ENCODE measurements at places on chromosomes 5 and 9.

GRCh38 chr9:69176471-69177171 lies 2.5 kb downstream of the TJP2 start:
- DNase-seq: no peak

GRCh38 chr5:17203329-17204132 lies 13.9 kb upstream of the BASP1 start:
- DNase-seq: peak; percentile 8

GRCh38 chr9:124654431-124654830 lies 116.7 kb downstream of the NR6A1 start:
- no peak for DNase-seq

GRCh38 chr9:97697837-97698236 lies 697 bp upstream of the XPA start:
- DNase-seq: no peak

GRCh38 chr5:124172389-124173003 lies 573.9 kb downstream of the ZNF608 start:
- no peak for DNase-seq

- DNase-seq: no peak
These were observed 2.2 kb downstream of the PAX5 start for GRCh38 chr9:37031902-37032301.

DNA sequence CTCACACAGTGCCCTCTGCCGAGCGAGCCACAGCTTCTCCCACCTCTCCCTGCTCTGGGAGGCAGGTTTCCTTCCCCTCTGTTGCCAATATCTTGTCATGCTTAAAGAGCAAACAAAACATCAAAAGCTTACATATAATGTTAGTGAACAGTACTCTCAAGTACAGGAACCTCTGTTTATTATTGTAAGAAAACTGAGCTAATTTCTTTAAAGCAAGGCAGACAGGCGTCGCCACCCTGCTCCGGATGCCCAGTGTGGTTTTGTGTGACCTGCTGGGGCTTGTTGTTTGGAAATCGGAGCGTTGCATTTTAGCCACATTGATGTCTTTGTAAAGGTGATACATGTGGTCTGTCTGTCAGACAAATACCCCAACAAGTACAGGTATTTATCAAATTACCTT lies 401.4 kb upstream of the IRX1 start:
- DNase-seq: no peak

- no peak for DNase-seq
These were observed 229.7 kb upstream of the IRX4 start for GRCh38 chr5:2112173-2113025.

DNA sequence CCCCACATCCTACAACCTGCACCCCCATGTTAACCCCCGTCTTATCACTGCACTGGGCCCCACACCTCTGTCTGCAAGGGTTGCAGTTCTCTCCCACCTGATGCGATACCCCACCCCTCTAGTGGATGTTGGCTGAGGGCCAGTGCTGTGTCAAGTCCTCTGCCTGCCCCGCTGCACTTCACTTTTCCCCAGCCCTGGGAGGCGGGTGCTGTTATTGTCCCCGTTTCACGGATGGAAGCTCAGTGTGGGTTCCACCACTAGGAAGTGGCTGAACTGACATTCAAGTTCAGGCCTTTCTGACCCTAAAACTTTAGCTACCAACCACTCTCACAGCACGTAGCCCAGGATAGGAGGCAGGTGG lies 3.5 kb downstream of the SNCB start:
- no peak for DNase-seq

GRCh38 chr9:132840980-132841379 lies 37.1 kb downstream of the AK8 start:
- DNase-seq: no peak

- DNase-seq: no peak
These were observed 41.7 kb upstream of the GABRP start for GRCh38 chr5:170741801-170742200.

- no peak for DNase-seq
These were observed 22.9 kb downstream of the PROP1 start for GRCh38 chr5:177973066-177973635.

Measured in NCI-H1417 treated with DMSO at 0.1 percent for 48 hours (cell line).